Renal pelvis (tissue), 12 donors: ENCODE measurements at places on chromosomes 2 and 18. TPM values are rescaled to one million over a fixed set of nuclear protein-coding genes. Genes with fewer than 3 reads are reported as not detected.

GRCh38 chr2:115115135-115115534 lies 672.7 kb downstream of the DPP10 start:
- DNase-seq, result no peak

DNA sequence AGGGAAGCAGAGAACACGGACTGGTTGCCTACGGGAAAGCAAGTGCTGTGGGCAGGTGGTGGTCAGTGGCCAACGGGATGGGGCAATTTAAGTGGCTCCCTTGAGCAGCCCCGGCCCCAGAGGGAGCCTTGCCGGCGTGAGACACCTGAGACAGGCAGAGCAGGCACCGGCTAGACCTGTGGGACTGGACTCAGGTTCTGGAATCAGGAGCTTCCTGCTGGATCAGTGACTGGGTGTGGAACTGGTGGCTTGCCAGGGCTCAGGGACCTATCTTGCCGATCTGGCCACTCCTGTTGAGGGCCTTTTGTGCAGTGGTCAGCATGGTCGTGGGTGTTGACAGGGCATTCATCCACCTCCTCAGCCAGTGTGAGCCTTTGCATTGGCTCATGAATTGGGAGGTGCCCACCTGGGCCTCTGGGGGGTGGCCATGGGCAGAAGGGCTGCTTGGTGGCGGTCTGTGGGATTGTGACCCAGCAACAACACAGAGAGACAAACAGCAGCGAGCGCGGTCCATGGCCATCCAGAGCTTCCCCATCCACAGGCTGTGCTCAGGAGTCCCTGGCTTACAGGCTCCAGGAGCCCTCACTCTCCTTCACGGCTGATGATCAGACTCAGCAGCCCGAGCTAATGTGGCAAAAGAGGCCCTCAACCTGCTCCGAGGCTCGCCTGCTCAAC lies 85.4 kb upstream of the ZNF516 start:
- no peak for DNase-seq

GRCh38 chr18:39019989-39020388 lies 1454.4 kb upstream of the CELF4 start:
- DNase-seq, result no peak

DNA sequence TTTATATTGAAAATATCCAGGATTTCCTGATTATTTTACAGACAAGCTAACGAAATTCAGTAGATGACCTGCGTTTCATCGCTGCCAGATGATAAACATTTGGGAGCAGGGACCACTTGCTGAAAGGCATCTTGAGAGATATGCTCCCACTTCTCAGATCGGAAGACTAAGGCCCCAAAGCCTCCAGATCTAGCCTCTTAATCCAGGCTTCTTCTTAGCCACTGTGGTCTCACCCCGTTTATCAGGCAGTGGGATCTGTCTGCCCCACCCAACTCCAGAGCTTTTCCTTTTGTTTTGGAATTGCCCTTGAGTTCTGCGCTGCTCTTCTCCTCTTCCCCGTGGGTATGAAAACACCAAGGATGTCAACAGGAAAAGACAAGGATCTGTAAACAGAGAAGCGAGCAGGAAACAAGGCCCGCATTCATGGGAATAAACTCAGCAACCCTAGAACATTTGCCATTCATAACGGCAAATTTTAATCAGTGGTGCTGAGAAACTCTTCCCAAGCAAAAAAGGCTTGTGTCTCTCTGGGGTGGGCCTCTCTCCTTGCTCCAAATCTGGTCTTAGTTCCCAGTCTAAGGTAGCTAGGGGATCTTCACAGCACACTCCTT lies 21.4 kb downstream of the MYL12B start:
- DNase-seq, result no peak

DNA sequence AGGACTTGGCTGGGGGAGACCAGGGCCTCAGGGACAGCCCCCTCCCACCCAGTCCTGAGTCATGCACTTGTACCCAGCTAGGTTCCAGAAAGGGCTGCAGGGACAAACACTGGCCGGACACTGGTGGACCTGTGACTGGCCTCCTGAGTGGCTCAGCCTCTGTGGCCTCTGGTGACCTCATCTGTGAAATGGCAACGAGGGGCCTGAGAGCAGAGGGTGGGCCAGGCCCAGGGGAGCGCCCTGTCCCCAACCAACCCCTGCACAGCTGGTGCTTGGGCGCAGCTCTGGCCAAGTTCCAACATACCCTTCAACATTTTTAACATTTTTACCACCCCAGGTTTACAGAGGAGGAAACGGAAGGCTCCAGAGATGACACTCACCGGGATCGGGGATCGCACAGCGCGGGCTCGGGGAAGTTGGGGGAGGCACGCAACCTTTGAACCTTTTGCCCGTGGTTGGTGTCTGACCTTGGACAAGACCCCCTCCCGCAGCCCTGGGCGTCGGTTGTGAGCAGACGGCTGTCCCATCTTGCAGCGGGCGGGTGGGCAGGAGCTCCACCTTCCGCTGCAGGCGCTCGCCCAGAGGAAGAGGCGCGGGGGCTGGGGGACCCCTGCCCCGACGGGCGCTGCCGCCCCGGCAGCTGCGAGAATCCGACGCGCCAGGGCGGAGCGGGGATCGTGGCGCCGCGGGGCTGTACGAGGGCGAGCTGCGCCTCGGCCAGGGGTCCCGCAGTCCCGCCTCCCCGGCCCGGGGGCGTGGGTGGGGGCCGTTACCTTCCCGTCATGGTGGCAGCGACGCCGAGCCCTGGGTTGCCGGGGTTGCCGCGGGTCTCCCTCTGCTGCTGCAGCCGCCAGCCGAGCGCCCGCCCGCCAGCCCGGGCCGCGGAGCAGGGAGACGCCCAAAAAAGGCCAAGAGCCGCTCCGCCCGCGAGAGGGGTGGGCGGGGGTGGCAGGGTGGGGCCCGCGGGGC lies 805 bp downstream of the LIMS2 start:
- no peak for DNase-seq

DNA sequence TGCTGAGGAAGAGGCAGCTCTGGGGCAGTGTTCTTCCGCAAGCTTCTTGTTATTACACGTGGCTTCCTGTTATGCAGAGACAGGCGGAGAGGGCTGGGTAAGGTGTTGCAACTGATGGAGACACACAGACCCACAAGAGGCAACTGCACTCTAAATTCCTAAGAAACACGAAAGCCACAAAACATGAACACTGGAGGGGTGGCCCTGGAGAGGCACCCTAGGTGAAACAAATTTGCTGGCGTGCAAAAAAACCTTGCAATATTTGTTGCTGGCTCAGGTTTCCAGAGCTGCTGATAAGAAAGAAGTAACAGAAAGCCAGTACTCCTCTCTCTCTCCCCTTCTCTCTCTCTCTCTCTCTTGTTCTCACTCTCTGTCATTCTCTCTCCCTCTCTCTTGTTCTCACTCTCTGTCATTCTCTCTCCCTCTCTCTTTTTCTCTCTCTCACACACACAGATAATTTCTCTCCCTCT lies 31.8 kb downstream of the ARHGAP25 start:
- no peak for DNase-seq

DNA sequence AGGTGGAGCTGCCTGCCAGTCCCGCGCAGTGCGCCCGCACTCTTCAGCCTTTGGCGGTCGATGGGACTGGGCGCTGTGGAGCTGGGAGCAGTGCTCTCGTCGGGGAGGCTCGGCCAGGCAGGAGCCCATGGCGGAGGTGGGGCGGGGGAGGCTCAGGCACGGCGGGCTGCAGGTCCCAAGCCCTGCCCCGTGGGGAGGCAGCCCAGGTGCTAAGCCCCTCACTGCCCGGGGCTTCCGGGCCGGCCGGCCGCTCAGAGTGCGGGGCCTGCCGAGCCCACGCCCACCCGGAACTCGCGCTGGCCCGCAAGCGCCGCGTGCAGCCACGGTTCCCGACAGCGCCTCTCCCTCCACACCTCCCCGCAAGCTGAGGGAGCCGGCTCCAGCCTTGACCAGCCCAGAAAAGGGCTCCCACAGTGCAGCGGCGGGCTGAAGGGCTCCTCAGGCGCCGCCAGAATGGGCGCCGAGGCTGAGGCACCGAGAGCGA lies 316.4 kb downstream of the RND3 start:
- no peak for DNase-seq

DNA sequence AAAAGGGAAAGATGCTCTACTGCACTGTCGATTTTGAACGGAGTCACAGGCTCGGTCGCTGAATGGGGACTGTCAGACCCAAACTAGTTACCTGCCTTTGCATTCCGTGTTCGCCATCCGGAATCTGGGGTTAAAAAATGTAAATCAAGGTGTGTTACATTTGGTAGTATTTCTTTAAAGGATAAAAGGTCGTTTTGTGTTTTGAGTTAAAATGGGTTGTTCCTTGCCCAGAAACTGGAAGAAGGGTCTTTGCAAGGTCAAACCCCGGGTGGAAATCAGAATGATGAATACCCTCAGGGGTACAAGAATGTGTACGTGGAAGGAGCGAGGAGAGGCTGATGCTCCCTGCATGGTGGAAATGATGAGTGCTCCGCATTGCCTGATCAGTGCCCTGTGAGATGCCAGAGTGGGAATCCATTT lies 1.0 kb downstream of the VSNL1 start:
- no peak for DNase-seq

DNA sequence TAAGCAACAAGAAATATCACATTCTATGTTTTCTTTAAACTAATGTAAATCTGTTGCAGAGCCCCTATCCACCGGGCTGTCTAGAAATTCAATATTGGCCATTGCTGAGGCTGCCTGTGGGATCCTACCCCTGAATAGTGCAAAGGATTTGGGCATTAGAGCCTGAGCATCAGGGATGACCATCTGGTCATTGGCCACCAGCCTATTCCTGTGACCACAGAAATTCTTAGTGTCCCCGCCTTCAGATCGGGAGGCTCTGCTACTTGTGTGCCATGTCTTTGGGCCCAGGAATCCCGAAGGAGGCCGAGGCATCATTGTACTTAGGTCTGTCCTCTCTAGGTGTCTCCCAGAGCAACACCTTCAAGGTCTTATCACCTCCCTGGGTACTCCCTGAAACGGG lies 73.8 kb downstream of the HRH4 start:
- no peak for DNase-seq

DNA sequence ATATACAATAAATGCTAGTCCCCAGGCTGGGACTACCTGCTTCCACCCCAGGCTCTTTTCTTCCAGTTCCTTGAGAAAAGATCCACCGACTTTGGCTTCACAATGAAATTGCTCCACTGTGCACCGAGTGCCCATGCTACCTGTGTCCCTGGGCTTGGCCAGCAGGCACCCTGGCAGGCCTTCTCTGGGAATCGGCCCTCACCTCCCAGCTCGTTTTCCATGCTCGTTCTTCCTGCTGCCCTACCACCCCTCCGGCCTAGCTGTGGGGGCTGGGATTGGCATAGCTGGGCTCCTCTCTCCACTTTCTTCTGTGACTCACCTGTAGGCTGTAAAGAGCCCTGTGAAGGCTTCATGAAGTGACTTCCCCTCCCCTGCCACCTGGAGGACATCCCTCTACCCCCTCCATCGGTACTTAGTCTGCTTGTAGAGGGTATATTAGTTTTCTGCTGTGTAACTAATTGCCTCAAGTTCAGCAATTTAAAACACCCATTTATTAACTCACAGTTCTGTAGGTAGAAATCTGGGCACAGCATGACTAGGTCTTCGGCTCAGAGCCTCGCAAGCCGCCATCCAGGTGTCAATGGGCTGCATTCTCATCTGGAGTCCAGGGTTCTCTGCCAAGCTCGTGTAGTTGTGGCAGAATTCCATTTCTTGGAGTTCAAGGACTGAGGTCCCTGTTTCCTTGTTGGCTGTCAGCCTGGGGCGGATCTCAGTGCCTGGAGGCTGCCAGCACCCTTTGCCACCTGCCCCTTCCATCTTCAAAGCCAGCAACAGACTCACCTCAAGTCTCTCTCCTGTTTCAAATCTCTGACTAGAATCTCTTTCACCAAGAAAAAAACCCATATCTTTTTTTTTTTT lies 57.6 kb downstream of the DPYSL5 start:
- DNase-seq, result no peak

DNA sequence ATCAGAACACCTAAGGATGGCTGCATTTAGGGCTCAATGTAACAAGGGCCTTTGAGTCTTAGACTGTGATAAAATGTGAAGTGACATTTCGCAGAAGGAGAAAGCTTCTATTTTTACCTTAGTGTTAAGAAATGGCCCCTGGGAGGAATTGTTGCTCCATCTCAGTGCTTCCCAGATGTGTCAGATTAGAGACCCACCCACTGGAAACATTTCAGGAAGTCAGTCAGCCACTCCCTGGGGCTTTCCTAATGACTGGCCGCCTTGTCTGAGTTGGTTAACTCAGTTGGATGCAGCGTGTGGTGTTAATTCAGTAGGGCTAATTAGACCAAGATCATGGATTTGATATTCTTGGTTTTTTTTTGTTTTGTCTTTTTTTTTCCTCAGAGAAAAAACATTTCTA lies 355.9 kb downstream of the PIK3C3 start:
- no peak for DNase-seq

DNA sequence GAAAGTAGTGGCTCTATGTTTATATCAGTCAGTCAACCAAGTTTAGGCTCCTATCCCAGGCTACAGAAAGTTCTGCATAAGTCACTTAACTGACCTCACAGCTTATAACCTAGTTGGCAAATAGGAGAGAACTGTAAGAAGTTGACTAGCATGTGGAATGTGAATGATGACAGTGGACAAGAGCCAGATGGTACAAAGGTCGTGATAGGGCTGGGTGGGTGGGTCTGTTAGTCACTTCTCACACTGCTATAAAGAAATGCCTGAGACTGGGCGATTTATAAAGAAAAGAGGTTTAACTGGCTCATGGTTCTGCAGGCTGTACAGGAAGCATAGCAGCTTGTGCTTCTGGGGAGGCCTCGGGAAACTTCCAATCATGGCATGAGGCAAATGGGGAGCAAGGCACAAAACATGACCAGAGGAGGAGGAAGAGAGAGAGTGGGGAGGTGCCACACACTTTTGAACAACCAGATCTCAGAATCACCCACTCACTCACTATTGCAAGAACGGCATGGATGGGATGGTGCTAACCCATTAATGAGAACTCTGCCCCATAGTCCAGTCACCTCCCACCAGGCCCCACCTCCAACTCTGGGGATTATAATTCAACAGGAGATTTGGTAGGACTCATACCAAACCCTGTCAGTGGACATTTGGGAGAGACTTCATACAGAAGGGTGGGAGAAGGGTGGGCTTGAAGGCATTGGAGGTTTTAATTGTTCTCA lies 68.8 kb downstream of the LTBP1 start:
- no peak for DNase-seq

- no peak for DNase-seq
Observed at GRCh38 chr2:234446404-234447076, 50.3 kb downstream of the ARL4C start.

- no peak for DNase-seq
Observed at GRCh38 chr2:233952335-233952734, 35.2 kb downstream of the TRPM8 start.

GRCh38 chr2:239773228-239774141 lies 251.7 kb downstream of the NDUFA10 start:
- no peak for DNase-seq

DNA sequence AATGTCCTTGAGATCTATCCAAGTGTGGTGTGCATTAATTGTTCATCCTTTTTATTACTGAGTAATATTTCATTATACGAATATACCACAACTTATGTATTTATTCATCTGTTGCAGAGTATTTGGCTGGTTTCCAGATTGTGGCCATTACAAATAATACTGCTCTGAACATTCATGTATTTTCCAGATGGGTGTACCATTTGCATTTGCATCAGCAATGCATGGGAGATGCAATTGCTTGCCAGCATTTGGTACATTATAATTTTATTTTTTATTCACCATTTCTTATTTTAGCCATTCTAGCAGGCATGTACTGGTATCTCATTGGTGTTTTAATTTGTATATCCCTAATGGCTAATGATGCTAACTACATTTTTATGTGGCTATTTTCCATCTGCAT lies 162.4 kb downstream of the SCG2 start:
- no peak for DNase-seq

Gene SULT1C2
- 86.3 TPM for polyA plus RNA-seq

Gene VAPA
- 237 TPM for polyA plus RNA-seq

Gene NCKAP5
- polyA plus RNA-seq, result 6.3 TPM

Gene BMP10
- polyA plus RNA-seq, result not detected

Gene SLC23A3
- polyA plus RNA-seq, result 23.5 TPM

Gene KIF1A
- 12.3 TPM for polyA plus RNA-seq

Gene C2orf66
- polyA plus RNA-seq, result 0.31 TPM

Gene ANKRD30BL
- 0.52 TPM for polyA plus RNA-seq

Gene RTP5
- not detected for polyA plus RNA-seq

Gene PAX3
- polyA plus RNA-seq, result not detected
